ENCODE measurements at places on chromosomes 12 and 14.

DNA sequence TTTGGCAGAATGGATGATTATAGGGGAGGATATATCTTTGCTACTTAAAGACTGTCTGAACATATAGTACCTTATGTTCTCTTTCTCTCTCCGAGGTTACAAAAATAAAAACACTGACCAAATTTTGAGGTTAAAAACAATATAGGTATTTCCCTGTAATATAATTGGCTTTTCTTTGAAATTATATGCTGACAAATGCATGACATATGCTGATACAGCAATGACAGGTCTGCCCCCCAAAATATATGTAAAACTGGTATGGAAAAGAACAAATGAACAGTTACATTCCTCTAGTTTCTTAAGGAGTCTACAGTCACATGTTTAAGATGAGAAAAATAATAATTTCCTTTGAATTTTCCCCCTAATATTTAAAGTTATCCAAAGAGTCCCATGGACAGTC lies 405.7 kb downstream of the SOX5 start:
- DNase-seq, result no peak

DNA sequence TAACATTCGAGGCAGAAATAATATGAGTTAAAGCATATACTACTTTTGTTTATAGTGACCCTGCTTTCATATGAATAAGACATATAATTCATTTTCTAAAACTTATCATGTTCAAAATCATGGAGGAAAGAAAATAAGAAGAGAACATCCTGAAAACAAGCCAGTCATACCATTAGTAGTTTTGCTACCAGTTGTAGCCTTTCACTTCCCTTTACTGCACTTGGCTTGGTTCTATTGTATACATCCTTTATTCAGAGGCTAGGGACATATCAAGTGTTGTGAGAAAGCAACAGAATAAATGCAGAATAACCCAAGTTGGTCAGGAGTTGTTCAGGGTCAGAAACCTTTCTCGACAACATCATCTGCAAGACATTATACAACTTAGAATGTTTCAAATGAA lies 598.7 kb downstream of the SOX5 start:
- DNase-seq, result no peak

DNA sequence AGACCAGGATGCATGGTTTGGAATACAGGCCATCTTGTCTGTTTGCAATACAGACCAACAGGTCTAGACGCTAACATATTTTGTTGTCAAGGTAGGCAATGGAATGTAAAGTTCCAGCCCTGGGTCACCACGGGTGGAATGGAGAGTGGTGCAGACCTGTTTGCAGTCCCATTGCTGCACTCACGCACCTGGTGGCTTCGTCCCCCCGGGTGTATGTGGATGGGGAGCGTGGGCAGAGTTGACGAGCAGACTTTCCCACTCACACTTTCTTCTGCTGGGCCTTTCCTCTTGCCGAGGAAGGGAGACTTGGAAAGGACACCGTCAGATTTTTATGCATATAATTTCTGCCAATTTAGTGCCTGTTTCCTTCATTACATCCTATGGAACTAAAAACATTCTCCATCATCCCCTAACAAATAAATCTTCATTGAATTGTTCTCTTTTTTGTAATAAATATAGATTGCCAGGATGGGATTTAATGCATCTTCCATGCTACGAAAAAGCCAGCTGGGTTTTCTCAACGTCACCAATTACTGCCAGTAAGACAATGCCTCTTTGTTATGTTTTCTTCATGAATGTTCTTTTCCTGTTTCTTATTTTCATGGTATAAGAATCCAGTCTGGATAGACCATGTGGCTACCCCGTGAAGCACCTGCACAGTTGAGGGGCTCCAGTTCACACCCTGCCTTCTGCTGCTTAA lies 15.2 kb downstream of the DCAF4 start:
- no peak for DNase-seq

DNA sequence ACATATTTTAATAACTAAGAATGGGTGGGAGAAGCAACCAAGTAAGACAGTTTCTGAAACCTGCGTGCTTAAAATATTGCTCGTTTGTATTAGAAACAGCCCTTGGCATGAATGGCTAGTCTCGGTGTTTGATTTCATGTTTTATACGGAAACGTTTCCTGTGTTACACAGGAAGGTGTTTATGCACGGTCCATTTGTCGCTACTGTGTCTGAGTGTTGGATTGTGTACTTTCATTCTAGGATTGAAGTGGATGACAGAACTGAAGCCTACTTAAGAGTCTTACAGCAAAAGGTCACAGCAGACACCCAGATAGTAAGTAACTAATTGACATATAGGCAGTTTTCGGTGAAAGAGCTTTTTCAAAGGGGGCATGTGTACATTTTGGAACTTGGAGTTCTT lies 19.6 kb downstream of the PIWIL1 start:
- DNase-seq, result no peak

DNA sequence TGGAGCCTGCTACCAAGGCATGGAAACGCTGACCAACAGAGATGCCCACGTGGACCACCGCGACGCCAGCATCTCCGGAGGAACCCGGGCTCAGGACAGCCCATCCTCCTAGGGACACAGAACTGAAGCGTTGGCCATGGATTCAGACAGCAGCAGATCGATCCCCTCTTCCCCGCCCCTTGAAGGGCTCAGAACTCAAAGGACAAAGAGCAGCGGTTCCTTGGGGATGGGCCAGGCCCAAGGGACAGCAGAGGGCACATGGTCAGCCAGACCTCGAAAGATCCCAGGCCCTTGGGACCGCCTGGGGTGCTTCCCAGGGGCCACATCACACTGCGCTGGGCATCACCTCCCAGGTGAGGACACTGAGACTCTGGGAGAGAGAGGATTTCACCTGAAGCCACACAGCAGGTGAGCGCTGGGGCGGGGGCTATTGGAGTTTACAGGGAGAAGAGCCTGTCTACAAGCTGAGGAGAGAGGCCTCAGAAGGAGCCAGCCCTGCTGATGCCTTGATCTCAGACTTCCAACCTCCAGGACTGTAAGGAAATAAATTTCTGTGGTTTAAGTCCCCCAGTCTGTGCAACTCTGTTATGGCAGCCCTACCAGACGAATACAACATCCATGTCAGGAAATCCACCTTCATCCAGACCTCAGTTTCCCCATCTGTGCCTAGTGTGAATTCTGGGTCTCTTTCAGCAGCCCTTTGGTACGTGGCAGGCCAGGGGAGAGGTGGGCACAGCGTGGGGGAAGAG lies 49.4 kb downstream of the CCNK start:
- no peak for DNase-seq

DNA sequence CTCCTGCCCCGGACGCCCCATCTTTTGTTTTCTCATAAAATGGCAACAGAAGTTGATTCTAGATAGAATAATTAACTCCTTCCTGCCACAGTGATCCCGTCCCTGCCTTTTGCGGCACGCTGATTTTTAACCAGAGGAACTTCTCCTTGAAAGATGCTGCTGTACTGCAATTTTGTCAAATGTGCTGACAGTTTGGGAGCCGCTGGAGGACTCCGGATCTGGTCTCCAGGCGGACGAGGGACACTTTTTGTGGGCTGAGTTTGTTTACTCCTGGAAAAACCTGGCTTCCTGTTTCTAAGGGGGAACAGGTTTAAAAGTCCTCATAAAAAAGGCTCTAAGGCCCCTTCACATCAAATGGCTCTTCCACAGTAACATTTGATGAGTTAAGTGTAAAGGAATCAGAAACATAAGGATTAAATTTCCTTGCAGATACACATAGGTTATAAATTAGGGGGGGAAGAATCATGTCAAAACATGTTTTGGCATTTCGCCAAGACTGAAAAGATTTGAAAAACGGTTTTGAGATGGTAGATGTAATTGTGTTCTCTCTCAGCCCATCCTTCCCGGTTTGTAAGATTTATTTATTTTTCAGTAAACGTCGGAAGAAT lies 15.5 kb downstream of the FZD10 start:
- no peak for DNase-seq

DNA sequence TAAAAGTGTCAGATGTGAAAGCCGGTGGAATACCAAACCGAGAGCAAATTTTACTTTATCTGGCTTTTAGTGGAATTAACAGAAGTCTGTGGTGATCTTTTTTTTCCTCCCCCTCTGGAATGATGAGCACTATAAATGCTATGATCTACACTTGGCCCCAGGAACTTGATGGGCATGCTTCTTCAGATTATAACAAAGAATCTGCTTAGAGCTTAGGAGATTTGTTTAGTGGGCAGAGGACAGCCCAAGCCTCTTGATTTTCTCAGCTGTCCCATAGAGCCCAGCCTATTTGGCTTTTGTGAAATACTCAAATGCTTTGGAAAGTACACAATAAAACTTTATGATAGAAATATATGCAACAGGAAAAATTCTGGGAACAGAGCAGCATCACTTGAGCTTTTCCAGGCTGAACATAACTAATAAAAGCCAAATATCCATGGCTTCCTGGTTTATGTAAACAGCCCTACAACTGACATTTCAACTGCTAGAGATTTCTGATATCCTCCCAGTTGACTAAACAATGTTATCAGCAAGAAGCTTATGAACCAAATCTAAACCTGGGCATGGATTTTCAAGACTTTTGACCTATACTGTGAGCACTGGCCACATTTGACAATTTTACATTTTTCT lies 149.6 kb downstream of the PLXNC1 start:
- no peak for DNase-seq

- peak; percentile 31 for DNase-seq
Measured at GRCh38 chr12:46153268-46153872, 115.5 kb downstream of the SLC38A1 start.

- DNase-seq, result no peak
Measured at GRCh38 chr12:41663598-41664265, 475.6 kb downstream of the PDZRN4 start.

DNA sequence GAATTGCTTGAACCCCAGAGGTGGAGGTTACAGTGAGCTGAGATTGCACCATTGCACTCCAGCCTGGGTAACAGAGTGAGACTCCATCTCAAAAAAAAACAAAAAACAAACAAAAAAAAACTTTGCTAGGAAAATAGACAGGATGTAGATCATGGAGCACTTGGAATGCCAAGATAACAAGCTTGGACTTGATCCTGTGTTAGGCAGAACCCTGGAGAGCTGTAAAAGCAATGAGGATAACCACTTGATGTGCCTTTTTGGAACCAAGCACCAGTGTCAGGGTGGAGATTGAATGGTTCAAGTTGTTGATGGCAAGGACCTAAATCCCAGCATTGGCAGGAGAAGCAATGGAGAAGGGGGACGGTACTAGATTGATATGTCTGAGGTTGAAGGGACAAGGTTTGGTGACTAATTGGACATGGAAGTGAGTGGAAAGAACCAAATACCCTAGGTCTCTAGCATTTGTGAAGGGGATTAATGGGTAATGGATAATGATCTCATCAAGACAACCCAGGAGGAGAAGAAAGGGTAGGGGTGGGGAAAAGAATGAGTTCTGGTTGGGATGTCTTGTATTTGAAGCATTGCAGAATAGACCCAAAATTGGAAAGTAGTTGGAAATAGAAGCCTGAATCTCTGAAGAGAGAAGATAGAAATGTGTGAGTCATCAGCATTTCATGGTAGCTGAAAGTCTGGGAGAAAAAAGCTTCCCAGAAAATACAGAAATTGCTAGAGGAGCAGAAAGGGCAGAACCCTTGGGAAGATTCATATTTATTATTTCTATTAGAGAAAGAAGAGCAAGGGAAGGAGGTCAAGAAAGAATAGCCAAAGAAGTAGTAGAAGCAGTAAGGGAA lies 176.7 kb downstream of the NUAK1 start:
- DNase-seq, result no peak

GRCh38 chr12:105427883-105428282 lies 97.4 kb downstream of the C12orf75 start:
- no peak for DNase-seq

GRCh38 chr14:65072937-65073336 lies 29.4 kb downstream of the MAX start:
- no peak for DNase-seq

GRCh38 chr12:92034858-92035401 lies 110.7 kb downstream of the BTG1 start:
- DNase-seq, result peak; percentile 57

DNA sequence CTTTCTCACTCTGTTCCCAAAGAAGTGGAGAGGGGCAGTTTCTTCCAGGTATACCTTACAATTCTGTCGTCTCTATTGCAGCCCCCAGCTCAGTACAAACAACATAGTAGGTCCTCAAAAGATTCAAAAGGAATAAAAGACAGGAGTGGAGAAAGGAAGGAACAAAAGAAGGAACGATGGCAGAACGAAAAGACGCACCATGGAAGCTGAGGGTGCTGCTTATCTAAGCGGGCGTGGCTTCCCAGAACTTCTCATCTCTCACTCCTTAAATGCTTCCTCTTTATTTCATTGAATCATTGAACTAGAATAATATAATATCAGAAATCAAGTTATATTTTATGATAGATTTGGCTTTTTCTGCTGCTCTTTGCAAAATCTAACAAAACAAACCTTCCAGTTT lies 13.7 kb upstream of the LTA4H start:
- no peak for DNase-seq

GRCh38 chr14:100199240-100199860 lies 39.6 kb upstream of the YY1 start:
- DNase-seq, result no peak

GRCh38 chr14:68471029-68471963 lies 321.6 kb downstream of the ZFP36L1 start:
- DNase-seq, result no peak

- DNase-seq, result no peak
Measured at GRCh38 chr12:53532021-53532420, 24.7 kb upstream of the NPFF start.

GRCh38 chr12:6133642-6134041 lies 9.2 kb upstream of the VWF start:
- no peak for DNase-seq

DNA sequence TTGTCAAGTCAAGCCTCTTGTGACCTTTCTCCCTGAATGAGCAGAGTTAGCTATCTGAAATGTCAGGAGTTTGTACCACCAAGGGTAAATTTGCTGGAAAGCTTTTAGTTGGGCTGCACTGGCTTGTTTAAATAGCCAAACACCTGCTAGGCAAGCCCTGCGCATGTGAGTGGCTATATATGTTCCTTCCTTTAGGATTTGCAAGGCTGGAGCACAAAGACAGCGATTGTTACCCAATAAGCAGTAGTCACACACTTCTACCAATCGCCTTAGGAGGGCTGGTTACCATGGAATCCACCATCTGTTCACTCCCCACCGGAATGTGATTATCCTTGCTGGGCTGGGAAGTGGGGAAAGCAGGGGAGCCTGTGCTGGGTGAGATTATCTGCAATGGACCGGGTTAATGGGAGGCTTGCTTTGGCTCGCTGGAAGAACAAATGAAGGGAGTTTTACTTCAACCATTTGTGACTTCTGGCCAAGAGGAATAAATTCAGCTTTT lies 102.5 kb downstream of the FGD4 start:
- DNase-seq, result no peak

DNA sequence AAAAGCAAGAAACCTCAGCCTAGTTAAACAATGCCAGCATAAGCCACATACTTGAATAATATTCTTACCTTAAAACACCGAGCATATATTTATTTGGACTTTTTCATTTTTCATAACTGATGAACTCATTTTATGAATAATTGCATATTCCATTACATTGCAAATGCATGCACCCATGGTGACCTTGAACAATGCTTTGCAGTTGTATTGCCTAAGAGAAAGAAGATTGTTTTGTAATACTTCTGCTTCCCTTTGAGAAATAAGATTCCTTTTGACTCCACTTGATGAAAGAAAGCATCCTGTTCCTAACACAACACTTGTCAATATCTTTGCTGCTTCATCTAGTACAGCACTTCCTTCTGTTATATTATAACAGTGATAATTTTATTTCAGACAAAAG lies 1182.2 kb downstream of the FLRT2 start:
- DNase-seq, result no peak

Data from CD4-positive, alpha-beta T cell treated with Interleukin-15 for 4 hours (primary cell).